ENCODE measurements at places on chromosomes 11 and 22. TPM values are rescaled to one million over a fixed set of nuclear protein-coding genes. Genes with fewer than 3 reads are reported as not detected.

DNA sequence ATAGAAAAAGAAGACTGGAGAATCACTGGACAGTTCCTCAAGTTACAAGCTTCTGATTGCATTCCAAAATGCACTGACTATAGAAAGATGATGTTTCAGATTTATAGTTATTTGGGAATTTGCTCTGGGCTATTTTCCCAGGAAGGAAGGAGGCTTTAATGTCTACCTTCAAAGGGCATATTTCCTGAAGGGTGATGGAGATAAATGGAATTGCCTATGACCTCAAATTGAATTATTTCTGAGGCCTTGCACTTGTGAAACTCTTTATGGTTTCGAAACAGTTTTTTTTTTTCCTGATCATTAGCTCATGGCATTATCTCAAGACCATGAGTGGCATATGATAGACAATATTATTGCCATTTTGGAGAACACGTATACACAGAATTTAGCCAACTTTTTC lies 333.9 kb downstream of the METTL15 start:
- DNase-seq = no peak

DNA sequence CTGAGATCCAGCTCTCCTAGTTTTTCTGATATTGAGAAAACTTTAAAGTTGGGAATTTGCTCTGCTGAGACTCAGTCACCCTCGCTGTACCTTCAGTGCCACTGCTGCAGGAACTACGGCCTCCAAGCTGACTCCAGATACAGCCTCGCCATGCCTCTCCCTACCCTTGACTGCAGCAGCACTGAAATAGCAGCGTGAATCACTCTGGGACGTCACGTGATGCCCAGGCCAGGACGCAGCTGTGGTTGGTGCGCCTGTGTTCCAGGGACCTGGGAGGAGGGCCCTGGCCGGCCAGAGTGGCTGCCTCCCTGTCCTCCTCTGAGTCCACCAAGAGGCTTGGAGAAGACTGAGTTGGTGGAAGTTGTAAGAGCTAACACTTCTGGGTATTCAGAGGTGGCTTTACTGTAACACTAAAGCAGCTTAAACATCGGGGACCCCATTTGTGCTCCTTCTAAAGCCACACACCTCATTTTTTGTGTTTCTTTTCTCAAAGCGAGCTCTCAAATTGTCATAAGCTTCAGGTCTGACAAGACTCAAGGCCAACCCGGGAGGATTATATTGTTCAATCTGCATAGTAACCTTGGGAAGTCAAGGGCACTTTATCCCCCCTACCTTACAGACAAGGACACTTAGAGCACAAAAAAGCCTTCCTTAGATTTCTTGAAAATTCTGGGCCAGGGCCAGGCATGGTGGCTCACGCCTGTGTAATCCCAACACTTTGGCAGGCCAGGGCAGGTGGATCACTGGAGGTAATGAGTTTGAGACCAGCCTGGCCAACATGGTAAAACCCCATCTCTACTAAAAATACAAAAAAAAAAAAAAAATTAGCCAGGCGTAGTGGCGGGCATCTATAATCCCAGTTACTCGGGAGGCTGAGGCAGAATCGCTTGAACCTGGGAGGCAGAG lies 4.2 kb upstream of the STIP1 start:
- peak; percentile 93 for DNase-seq

DNA sequence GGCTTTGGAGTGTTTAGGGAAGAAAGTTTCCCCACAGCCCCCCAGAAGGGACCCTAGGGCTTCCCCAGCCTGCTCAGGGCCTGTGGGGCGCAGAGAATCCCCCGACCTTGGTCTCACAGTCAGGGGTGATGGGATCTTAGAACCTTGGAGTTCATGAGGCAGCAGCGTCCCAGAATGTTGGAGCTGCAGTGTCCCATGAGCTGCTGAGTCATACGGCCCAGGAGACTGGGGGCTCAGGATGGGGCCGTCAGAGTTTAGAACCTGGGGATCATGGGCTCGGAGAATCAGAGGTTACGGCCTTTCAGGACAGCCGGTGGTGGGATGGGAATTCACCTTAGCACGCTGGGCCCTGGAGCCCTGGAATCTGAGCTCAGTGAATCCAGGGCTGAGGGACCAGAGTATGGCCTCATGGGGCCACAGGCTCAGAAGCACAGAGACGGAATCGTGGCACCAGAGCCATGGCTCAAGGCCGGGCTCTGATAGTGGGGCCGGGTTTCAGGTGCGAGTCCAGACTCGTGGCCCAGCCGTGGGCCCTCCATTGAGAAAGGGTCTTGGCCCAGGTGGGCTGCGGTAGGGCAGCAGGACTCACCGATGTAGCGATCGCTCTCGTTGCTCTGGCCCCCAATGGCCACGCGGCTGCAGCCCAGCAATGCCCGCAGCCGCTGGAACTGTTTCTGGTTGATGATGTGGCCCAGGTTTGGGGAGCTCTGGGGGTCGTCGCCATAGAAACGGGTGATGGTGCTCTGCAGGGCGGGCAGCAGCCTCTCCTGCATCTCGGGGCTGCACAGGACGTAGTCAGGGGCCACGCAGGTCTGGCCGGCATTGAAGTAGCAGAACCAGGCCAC lies 9.5 kb downstream of the ALDH3B2 start:
- no peak for DNase-seq

DNA sequence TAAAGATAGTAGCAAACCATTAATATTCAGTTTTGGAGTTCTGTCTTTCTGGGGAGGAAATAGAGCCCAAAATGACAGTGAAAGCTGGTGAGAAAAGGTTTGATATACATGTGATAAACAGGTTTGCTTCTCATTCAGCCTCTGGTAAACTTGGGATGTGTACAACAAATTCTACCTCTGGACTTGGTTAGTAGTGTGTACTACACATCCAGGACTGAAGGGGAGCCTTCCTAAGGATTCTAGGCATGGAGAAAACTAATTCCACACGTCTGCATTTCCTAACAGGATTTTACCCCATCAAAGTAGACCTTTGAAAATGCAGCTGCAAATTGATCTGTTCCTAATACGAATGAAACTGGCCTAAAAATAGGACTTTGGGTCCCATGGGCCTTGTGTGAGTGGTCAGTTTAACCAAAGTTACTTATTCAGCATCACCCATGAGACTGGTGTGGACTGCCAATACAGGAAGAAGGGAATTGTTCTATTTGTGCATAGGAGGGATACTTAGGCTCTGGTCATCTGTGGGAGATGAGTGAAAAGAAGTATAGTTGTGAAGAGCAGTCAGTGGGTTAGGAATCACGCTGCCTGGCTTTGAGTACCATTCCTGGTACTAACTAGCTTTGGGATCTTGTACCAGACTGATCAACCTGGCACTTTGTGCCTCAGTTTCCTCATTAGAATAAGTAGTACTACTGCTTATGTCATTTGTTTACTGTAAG lies 74.2 kb downstream of the YAP1 start:
- DNase-seq = no peak

DNA sequence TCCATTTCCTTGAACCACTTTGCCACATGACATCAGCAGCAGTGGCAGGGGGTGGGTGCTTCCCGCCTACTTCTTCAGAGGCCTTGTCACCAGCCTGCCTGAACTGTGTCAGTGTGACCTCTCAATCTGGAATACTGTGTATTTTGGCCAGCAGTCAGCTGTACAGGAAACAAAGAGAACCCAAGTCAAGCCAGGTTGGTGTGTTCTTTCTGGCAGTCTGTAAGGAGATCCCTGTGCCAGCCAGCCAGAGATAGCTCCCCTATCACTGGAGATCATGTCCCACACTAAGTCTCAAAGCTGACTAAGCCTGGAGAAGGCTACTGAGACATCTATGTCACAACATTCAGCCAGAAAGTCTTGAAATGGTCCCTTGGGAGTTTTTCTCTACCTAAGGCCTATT lies 142.1 kb downstream of the TRPC6 start:
- no peak for DNase-seq

DNA sequence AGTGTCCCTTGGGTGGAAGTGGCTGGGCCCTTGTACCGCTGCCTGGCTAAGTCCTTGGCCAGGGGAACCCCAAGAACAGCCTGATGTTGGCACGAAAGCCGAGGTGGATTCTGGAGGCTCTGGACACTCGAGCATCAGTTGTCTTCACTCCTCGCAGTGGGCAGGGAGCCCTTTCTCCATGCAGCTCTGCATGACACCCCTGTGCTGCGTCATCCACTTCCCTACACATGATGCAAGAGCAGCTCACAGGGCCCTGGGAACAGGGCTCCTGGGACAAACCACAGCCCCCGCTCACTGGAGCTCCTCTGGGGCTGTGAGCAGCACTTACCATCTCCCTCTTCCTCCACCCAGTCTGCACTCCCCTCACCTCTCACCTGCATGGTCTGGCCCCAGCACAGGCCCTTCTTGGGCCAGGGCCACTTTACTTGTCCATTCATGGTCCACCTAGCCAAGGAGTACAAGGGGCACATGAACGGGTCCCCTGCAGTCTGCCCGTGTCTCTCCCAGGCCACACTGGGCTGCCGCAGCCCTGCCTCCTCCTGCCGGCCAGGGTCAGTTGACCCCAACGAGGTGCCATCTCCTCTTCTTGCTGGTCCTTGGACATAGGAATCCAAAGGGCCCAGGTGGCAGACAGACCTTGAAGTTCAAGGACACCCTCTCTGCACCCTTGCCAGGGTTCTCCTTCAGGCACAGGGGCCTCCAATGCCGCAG lies 66.5 kb downstream of the IGF2 start:
- peak; percentile 40 for DNase-seq

DNA sequence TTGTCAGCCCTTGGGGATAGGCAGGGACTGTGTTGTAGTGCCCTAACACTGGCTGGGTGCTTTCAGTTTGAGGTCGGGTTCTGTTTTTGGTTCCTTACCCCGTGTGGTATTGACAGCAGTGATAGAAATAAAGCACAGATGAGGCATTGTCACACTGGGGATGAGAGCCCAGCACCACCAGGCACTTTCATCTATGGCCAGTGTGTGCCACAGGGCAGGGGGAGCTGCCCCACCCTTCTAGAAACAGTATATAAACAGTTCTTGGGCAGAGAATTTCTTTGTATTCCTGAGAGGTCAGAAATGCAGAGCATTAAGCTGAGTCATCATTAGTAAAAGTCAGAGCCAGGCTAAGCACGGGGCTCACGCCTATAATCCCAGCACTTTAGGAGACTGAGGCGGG lies 23.1 kb upstream of the CDC42EP2 start:
- DNase-seq = no peak

DNA sequence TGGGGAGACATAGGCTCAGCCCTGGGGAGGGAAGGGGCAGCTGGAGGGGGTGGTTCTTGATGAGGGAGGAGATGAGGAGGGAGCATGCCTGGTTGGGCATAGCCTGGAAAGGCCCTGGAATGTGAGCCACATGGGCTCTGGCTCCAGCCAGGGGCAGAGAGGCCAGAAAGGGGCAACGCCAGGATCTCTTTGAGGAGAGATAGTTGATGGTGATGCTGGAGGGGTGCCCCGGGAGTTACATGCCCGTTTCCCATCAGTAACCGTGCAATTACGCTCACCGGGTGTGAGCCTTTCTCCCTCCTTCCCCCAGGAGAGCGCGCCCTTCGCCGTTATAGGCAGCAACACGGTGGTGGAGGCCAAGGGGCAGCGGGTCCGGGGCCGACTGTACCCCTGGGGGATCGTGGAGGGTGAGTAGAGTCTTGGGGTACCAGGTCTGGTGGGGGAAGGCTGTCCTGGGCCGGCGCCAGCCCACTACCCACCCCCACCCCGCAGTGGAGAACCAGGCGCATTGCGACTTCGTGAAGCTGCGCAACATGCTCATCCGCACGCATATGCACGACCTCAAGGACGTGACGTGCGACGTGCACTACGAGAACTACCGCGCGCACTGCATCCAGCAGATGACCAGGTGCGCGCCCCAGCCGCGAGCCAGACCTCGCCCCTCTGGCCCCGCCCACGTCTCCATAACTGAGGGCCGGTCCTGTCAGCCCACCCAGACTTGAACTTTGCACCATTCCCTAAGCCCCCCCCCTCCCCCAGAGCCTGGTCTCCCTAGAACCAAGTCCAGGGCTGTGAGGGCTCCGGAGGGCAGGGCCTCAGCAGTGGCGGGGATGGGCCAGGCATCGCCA lies 1.8 kb upstream of the GP1BB start:
- no peak for DNase-seq

GRCh38 chr22:44906999-44907644 lies 102.7 kb downstream of the PHF21B start:
- no peak for DNase-seq

DNA sequence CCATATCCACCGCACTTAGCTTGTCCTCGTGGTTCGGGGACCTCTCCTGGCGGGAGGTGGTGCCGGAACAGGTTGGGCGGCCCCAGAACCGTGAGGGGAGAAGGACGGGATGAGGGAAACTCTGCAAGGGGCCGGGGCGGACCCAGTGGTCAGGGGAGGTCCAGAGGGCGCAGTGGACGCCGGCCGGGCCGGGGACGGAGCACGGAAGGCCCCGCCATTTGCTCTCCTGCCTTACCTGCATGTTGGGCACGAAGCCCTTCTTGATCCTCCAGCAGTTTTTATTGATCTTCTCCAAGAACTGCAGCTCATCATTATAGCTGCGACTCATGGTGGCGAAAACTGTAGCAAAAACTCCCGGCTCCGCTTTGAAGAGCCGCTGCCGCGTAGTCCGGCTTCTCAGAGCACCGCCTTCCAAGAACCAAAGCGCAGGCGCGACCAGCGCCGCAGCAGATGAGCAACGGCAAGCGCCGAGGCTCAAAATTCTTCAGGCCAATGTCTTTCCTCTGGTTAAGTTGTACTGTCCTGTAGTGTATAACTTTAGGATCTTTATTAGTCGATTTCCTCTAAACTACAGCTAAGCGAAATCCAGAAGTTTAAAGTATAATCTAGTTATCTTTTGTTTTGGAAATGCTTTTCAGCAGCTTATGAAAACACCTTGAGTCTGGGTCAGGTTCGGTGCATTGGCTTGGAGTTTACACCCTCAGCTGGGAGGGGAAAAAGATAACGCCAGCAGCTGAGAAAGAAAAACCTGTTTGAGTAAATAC lies at the start of gene RTCB:
TSS of gene RTCB (minus strand) at position 419 of the 764 bp plus-strand sequence. CDS start at position 328, 91 bp downstream.
- peak; percentile 96 for DNase-seq

DNA sequence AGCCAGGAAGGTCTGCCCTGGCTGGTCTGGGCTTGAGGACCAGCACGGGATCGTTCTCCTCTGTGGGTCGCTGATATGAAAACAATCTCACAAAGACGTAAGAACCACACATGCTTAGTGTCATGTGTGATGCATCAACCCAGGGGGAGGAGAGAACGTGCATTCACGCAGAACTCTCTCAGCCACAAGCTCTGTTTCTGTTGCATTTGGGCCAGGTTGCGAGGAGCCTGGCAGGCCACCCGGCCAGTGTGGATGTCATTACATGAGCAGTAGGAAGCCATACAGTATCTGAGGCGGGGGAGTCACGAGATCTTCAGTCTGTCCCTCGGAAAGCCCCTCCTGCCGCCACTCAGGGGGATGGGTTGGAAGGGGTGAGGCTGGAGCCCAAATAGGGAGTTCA lies 53.1 kb upstream of the KCNQ1OT1 start:
- DNase-seq = peak; percentile 52

Gene TOMM22
- 35.3 TPM for total RNA-seq

Gene ST14
- total RNA-seq = 2.8 TPM

Gene GRK3
- 13.5 TPM for total RNA-seq

Gene OR10A2
- total RNA-seq = not detected

Gene SEZ6L
- 0.13 TPM for total RNA-seq

Gene RIN1
- 5.0 TPM for total RNA-seq

Gene ADM2
- 0.09 TPM for total RNA-seq

Gene KBTBD3
- total RNA-seq = 16.0 TPM

Gene CCS
- total RNA-seq = 48.8 TPM

Gene PNPLA5
- total RNA-seq = not detected

Gene MYRF
- 10.4 TPM for total RNA-seq

Gene SCGB1A1
- 3.5 TPM for total RNA-seq

Gene PLEKHA7
- total RNA-seq = 96.6 TPM

All from sciatic nerve (tissue), 2 donors.